Stimulated activated CD4-positive, alpha-beta T cell treated with anti-CD3 and anti-CD28 coated beads, Interleukin-1b, Interleukin-23, amount 100 ng/mL, for 1 hour (primary cell): ENCODE measurements at places on chromosomes 2 and 18.

DNA sequence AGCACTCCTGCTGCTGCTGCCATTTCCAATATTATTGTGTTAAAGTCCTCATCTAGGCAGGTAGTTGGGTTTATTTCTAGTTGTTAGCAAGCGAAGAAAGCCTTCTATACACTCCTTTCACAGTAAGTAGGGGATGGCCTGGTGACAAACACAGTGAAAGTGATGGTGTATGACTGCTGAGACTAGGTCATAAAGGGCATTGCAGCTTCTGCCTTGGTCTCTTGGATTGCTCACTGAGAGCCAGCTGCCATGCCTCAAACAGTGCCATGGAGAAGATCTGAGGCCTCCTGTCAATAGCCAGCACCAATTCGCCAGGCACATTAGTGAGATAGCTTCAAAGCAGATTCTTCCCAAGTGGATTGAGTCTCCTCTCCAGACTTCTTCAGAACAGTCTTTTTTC, 27.6 kb upstream of the MSTN start:
- DNase-seq = no peak

GRCh38 chr2:111005307-111005706, 115.4 kb upstream of the BCL2L11 start:
- DNase-seq = no peak

- no peak for DNase-seq
Observed at GRCh38 chr2:240739797-240740196, 48.1 kb downstream of the AQP12A start.

GRCh38 chr18:54162431-54162830, 62.0 kb downstream of the MBD2 start:
- no peak for DNase-seq

DNA sequence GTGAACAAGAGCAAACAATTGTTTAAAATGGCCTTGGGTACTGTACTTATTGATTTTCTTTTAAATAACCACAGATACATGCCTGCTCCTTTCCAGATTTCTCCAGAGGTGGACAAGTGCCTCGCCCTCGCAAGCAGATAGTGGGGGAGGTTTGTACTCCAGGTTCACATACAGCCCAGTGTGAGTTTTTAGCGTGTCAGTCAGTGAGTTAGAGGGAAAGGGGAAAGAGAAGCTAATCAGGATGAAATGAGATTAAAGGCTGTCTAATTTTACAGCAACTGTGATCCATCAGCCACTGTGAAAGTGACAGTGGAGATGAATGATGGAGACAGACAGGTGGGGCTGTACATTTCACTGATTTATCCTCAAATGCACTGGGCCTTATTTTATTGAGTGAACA, 74.7 kb downstream of the KLHL14 start:
- DNase-seq = no peak

GRCh38 chr2:51212374-51212773, 180.4 kb upstream of the NRXN1 start:
- DNase-seq = no peak

GRCh38 chr2:191656391-191656790, 21.5 kb upstream of the NABP1 start:
- no peak for DNase-seq
